ENCODE measurements at places on chromosomes 2 and 18.

- no peak for DNase-seq
Measured at GRCh38 chr2:26892133-26892532, 44.2 kb downstream of the DPYSL5 start.

DNA sequence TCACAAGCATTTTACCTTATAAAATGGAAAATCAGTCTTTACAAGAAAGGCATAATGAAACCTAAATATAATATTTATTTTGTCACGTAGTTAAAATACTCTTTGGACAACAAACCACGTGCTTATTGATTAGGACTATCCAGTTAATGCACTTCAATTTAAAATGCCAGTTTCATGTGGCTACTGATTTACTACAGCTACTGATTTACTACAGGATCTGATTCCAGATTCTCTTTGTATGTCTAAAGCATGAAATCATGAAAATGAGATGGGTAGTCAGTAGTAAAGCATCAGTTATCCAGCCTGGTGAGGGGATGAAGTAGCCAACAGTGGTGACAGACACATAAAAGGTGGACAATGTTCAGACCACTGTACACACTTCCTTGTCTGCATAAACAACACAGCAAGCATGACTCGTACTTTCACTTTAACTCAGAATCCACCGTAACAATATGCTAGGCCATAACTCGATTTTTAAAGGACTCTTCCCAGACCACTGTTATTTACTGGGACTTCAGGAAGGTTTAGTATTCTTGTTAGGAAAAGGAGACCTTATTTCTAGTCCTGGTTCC lies 24.9 kb downstream of the ACAA2 start:
- no peak for DNase-seq

- no peak for DNase-seq
Measured at GRCh38 chr18:50034029-50034428, 160.9 kb downstream of the MYO5B start.

GRCh38 chr18:56823986-56824565 lies 172.9 kb downstream of the WDR7 start:
- DNase-seq = no peak

DNA sequence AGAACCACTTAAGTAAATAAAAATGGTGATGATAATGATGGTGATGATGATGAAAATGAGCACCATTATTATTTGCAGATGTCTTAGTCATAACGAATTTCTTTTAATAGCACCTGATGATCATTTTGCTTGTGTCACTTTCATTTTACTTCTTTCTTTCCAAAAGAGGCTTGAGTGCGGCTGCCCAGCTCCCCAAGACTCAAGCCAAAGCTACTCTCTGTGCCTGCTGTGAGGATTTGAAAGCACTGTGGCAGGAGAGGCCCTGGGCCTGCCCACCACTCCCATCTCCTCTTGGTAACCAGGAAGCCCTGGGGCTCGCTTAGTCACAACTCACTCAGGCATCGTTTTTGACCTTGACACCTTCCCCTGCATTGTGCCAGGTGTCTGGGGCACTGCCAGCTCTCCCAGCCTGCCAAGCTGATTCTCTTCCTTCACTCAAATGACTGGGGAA lies 41.2 kb downstream of the RPL37A start:
- DNase-seq = no peak

DNA sequence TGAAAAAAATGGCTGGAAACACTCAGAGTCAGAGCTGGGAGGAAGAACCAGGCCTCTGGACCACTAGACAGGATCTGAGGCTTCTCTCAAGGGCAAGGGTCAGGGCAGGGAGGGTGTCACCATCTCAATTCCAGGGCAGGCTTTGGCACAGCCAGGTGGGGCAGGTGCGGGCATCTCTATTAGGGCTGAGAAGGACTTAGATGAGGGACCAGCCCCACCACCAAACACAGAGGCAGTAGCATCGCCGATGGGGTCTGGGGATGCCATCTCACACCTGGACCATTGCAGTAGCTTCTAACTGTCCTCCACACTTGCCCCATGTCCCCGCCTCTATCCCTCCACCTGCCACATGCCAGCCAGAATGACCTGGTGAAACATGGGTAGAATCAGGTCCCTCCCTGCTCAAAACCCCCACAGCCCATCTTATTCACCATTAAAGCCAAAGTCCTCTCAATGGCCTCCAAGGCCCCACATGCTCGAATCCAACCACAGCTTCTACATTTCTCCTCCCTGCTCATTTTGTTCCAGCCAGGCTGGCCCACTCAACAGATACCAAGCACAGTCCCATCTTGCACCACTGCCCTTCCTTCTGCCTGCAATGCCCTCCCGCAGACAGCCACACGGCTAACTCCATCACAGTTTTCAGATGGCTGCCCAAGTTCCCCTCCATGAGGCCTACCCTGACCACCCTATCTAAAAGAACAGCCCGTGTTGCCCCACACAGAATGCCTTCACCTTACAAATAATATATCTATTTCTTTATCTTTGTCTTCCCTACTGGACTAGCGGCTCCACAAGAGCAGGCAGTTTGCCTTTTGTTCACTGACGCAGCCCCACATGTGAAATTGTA lies 177.4 kb downstream of the SMAD2 start:
- no peak for DNase-seq

DNA sequence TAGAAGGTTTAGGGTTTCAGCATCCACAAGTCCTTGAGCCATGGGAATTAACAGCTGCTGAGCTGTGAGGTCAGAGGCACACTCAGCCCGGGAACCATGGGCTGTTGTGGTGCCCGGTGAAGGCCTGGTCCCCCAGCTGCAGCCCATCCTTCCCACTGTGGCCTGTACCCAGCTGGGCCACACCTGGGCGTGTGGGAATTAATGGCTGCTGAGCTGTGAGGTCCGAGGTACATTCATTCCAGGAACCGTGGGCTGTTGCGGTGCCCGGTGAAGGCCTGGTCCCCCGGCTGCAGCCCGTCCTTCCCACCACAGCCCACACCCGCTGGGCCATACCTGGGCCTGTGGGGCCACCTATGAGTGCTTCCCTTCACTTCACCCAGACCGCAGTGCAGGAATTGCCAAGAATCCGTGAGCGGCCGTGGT lies 25.2 kb downstream of the TMEM18 start:
- DNase-seq = no peak

GRCh38 chr2:60926741-60927552 lies 45.6 kb downstream of the REL start:
- DNase-seq = no peak

- DNase-seq = no peak
Measured at GRCh38 chr2:98508709-98509066, 64.0 kb downstream of the INPP4A start.

DNA sequence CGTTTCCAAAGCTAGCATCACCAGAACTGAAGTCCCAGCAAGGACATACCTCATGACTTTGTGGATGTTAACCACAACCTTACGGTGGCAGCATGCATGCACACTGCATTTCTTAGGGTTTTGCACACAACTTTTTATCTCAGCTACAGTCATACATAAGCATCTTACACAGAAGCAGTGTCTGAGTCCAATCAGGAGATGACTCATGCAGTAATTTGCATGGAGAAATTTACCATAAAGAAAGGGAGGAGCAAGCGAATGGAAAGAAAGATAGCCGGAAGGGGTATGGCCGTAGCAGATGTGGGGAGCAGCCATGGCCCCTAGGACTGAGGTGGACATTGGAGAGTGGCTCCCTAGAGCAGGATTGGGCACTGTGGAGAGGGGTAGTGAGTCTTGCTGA lies 522.5 kb downstream of the GALR1 start:
- no peak for DNase-seq

DNA sequence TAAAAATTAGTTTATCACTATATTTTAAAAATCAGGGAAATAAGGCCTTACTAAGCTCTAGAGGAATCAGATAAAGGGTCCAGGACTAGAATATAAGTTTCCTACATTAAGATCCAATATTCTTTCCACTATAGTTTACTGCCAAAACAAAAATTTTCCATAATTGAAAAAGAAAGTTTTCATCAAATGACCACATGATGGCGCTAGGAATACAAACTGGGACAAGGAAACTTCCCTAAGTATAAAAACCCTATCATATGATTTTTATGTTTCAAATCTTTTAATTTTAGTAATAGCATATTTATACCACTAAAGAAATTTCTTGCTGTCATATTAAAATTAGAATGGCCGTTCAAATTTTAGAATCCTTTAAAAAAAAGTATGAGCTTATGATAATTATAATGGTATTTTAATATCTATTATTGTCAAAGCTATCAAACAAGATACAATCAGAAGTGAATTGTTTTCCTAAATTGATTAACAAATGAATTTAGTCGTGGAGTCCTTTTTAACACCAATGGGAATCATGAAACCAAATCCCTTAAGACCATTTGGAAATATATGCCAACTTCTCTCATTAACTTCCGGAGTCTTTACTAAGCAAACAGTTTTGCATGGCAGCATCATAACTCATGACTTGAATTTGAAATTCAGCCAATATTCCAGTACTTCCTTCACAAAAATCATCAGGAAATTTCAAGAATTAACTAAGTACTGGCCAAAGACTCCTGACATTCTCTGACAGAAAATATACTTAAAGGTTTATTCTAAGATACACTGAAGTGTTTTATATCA lies 70.3 kb downstream of the SCN1A start:
- DNase-seq = peak; percentile 21

GRCh38 chr2:10547663-10548376 lies 99.7 kb upstream of the ODC1 start:
- DNase-seq = peak; percentile 17

GRCh38 chr2:162926501-162926900 lies 87.9 kb upstream of the KCNH7 start:
- DNase-seq = no peak

- DNase-seq = no peak
Measured at GRCh38 chr2:227453810-227454209, 18.1 kb upstream of the AGFG1 start.

DNA sequence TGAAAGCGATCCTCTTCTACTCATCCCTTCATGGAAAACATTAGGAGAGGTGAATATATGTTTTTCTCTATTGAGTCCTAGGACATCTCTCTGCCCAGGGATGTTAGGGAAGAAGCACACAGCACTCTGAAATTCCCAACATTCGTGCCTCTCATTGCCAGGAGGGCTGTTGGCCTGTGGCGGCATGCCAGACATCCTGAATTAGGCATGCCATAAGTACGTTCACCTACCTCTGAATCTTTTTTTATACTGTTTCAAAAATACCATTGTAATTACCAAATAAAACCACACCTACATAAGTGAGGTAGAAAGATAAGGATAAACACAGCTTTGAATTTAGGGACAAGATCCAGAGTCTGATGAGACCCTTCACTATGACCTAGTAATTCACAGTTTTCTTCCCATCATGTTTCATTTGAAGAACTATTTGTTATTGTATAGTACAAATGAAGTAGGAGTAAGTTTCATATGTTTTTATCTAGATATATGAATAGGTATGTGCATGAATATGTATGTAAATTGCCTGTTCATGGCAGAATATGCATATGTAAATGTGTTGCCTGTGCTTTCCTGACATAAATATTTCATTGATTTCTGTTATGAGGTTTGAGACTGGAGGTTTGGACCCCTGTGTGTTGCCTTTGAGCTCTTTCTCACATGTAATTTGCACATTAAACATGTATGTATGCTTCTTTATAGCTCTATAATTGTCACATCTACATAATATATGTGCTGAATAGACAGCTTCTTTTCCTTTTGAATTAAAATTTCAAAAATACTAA lies 66.6 kb upstream of the STAM2 start:
- DNase-seq = no peak

GRCh38 chr2:42864641-42865280 lies 72.4 kb upstream of the HAAO start:
- DNase-seq = no peak

GRCh38 chr2:179518830-179519229 lies 254.2 kb upstream of the SESTD1 start:
- no peak for DNase-seq

DNA sequence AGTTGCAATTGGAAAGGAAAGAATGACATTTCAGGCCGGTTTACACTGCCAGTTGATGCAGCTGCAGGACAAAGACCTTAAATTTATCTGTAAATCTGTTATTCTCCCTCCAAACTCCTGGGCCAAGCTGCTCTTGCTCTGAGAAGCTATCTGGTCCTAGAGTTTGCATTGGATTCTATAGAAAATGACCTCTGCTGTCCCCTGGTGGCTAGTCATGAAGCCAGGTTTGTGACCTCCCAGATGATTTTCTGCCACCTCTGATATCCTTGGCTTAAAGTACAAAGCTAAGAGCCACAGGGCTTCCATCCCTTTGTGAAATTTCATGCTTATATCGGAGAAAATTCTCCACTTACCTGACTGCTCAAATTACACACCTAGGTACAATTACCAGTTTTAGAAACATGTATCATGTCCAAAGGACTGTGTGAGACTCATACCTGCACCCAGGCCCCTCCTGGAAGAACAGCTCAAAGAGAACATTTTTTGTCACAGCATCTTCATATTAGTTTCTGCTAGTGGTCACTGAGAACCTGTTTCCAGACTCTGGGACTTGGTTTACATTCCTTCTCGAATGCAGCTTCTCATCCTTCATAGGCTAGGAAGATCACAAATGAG lies 28.9 kb upstream of the IER3IP1 start:
- DNase-seq = peak; percentile 77

GRCh38 chr18:3605954-3606443 lies 156.0 kb downstream of the TGIF1 start:
- no peak for DNase-seq

DNA sequence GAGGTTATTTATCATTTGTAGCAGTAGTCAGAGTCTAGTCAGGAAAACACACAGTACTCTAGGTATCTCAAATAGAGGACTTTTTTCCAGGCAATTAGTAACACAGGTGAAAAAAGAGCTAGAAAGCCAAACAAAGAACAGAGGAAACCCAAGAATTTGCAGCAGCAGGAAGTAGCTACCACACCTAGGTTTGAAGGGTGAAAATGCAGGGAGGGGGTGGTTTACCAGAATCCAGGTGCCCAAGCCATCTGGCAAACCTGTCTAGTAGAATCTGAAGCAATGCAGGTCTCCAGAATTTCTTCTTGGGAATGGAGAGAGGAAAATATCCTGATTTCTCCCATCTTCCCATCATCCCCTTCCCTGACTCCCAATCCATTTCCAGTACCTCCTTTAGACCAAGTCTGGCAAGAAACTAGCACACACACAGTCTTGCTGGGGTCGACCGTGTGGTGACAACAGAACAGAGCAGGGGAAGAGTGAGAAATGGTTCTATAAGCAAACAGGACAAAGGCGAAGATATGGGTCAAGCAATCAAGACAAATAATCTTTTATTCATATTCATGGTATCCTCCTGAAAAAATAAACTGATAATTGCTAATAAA lies 231.9 kb upstream of the MMADHC start:
- DNase-seq = no peak

GRCh38 chr2:9355270-9355669 lies 68.1 kb downstream of the ITGB1BP1 start:
- no peak for DNase-seq

DNA sequence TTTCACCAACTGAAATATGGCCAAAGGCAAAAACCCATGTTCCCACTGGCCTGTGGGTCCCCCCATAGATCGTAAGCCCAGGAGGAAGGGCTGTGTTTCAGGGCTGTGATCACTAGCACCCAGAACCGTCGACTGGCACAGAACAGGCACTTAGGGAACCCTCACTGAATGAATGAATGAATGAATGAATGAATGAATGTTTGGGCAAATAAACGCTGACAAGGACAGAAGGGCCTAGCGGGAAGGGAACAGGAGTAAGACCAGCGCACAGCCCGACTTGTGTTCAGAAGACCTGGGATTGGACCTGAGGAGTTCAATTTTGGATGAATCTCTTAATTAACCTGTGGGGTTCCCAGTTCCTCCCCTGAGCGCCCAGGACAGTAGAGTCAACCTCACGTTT lies 76.2 kb downstream of the TPO start:
- no peak for DNase-seq

All from eye (tissue), 1 donor.